ENCODE measurements at places on chromosomes 5 and 9.

- DNase-seq, result no peak
These were observed 124.5 kb downstream of the PDE4D start for GRCh38 chr5:59769041-59769360.

GRCh38 chr9:107260437-107261081 is 22.5 kb upstream of the RAD23B start:
- no peak for DNase-seq

DNA sequence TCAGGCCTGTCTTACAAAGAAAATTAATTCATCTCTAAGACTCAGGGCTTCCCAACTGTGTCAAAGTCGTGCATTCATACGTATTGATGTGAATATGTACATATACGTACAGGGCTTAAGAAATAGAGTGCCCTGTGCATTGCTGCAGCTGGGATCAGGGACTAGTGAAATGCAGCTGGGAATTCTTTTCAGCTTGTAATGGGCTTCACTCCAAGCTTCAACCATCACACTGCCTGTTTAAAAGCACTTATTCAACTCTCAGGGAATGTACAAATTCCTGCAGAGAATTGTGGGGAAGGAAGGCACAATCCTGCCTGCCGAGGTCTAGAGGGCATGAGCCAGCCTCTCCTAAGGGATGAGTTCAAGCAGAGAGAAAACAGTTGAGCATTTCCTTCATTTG is 59.6 kb upstream of the MAN2A1 start:
- no peak for DNase-seq

DNA sequence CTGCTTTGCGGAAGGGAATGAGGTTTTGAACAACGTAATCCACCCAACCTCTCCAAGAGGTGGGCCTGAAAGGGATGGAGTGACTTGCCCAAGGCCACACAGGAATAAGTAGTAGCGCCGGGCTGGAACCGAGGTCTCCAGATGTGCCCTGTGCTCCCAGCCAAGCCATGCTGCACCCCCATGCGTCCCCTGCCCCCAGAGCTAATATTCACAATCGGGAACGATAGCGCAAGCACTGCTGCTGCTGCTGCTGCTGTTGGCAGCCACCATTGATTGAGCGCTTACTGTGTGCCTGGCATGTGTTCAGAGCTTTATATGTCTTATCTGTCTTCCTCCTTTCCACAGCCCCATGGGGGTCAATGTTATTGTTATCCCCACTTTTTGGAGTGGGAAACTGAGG is 43.9 kb downstream of the AMBP start:
- no peak for DNase-seq

GRCh38 chr9:113492343-113493202 is 29.0 kb downstream of the RGS3 start:
- no peak for DNase-seq

GRCh38 chr5:172943283-172943841 is 15.9 kb upstream of the RPL26L1 start:
- DNase-seq, result no peak

DNA sequence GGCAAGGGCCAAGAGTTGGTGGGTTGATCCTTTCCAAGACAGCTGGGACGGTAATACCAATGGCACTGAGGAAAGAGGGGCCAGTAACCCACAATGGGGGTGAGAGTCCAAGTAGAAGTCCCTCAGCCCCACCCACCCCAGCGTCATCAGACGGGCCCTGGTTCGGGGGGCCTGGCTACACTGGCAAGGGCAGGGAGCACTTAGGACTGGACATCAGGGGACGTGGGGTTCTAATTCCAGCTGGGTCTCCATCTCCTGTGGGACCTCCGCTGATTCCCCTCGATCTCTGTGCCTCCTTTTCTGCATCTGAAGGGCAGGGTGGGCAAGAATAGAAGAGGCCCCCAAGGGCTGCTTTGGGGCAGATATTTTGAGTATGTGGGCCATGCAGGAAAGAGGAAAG is 53.5 kb upstream of the FCN1 start:
- no peak for DNase-seq

DNA sequence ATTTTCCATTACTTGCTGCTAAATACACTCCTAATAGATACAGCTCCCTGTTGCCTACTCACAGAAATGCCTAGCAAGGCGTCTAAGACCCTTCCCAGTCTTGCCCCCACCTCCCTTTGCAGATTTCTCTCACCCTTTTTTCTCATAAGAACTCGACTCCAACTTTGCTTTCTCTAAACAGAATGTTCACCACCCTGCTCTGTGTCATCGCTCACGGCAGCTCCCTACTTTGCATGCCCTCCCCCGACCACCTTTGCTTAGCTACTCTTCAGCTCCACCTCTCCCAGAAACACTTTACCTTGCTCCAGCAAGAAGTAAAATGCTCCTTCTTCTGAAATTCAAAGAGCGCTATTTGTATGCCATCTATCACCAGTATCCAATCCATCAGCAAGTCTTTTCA is 15.2 kb upstream of the PPP1R2B start:
- no peak for DNase-seq

GRCh38 chr5:137310051-137310730 is 188.9 kb downstream of the SPOCK1 start:
- no peak for DNase-seq

- no peak for DNase-seq
These were observed 13.9 kb upstream of the QSOX2 start for GRCh38 chr9:136259517-136259813.

DNA sequence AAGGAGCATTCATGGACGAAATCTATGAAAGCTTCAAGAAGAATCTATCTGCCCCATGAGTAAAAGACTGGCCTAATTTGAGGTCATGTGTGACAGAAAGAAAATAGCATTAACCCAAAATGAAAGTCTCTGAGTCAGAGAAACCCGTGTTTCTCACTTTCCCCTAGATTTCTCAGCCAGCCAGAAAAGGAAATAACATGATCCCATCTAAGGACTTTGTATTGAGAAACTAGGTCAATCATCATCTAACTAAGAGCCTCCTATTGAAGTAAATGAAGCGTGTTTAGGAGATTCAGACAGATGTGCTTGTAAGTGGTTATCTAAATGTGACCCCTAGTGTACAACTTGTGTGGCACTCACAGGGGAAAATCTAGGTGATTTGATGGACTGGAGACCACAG is 77.3 kb upstream of the ZNF366 start:
- DNase-seq, result no peak

GRCh38 chr9:123658792-123659191 is 271.1 kb downstream of the DENND1A start:
- no peak for DNase-seq

GRCh38 chr9:35808433-35808832 is 3.6 kb downstream of the SPAG8 start:
- no peak for DNase-seq

- no peak for DNase-seq
These were observed 147.5 kb downstream of the SLIT3 start for GRCh38 chr5:169153405-169153804.

Data from cerebellar cortex (tissue), 1 donor.